Body of pancreas (tissue), 4 donors: ENCODE measurements at places on chromosomes 11 and 22.

- no peak for DNase-seq
Measured at GRCh38 chr22:21926728-21927127, 25.9 kb downstream of the PPM1F start.

- no peak for DNase-seq
Measured at GRCh38 chr11:937841-938261, 12.2 kb downstream of the AP2A2 start.

- no peak for DNase-seq
Measured at GRCh38 chr11:87456499-87456898, 418.8 kb downstream of the TMEM135 start.

DNA sequence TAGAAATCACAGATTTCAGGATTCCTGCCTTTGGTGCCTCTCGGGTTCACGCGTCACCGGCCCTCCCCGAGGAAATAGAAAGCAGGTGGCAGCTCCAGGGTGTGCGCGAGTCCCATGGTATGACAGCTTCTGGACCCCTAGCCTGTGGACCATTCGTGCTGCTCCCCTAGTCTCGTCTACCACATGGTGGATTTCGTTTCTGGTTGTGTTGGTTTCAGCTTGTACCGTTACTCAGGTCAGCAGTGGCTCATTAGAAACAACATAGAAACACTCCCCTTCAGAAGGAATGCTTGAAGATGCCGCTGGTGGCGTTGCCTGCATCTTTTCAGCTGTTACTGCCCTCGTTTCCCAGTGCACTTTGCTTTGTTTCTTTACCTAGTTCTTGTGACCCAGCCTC, 700 bp downstream of the TTC17 start:
- DNase-seq = no peak

DNA sequence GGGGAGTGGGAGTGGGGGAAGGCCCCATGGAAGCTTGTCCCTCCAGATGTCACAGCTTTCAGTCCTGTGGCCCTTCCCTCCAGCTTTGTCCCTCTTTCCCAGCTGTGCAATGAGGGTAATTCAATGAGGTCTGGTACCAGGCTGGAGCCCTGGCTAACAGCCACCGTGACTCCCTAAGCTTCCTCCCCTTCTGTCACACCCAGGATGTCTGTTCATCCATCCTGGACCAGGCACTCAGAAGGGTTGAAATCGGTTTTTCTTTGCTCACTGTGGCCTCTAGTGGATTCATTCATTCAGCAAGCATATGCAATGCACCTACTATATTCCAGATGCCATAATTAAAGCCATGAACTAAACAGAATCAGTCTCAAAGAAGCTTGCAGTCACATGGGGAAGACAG, 38.7 kb downstream of the SYT13 start:
- no peak for DNase-seq

GRCh38 chr11:123174196-123175183, 20.6 kb downstream of the CLMP start:
- DNase-seq = peak; percentile 36

GRCh38 chr11:3195251-3196160, 23.1 kb downstream of the MRGPRG start:
- DNase-seq = no peak

GRCh38 chr22:36520423-36520822, 8.5 kb downstream of the EIF3D start:
- no peak for DNase-seq
